Brain microvascular endothelial cell (primary cell): ENCODE measurements at places on chromosomes 3 and 15.

DNA sequence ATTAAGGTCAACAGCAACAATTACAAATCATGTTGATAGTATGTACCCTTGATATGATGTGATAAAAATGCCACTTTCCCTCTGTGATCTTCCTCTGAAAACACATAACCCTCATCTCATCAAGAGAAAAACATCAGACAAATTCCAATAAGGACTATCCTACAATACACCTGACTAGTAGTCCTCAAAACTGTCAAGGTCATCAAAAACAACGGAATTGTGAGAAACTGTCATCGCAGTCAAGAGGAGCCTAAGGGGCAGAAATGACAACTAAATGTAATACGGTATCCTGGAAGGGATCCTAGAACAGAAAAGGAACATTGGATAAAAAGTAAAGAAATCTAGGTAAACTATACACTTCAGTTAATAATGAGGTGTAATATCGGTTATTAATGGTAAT is 59.2 kb downstream of the OSBPL10 start:
- no peak for DNase-seq

- no peak for DNase-seq
Observed at GRCh38 chr3:54783611-54784010, 144.2 kb downstream of the LRTM1 start.

GRCh38 chr15:72358650-72359171 is 17.1 kb downstream of the HEXA start:
- peak; percentile 61 for DNase-seq

DNA sequence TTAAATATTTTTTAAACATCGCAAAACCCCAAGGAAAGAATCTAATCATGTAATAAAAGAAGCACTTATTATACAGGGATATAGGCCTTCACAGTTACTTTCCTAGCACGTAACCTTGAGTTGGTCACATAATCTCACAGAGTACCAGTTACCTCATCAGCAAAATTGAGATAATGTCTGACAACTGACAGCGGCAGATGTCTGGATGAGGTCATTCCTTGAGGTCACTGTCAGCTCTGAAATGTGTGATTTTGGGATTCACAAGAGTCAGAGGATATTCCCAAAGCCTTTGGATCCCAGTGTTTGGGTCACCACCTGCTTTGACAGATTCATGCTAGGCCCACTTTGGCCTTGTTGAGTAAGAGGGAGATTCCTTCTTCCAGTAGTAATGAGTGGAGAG is 151.4 kb upstream of the SEMA6D start:
- no peak for DNase-seq

DNA sequence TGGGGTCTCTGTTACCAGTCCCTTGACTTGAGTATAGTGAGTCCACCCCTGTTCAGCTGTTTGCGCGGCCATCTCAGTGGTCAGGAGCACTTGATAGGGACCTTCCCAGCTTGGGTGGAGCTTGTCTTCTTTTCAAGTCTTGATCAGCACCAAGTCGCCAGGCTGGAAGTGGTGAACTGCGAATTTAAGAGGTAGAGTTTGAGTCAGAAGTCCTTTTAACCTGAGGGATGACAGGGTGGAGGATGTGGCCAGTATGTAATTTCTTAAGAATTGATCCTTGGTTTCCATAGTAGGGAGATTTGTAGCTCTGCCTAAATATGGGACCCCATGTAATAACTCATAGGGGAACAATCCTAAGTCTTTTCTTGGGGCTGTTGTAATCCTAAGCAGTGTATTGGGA is 86.3 kb upstream of the XCR1 start:
- no peak for DNase-seq

DNA sequence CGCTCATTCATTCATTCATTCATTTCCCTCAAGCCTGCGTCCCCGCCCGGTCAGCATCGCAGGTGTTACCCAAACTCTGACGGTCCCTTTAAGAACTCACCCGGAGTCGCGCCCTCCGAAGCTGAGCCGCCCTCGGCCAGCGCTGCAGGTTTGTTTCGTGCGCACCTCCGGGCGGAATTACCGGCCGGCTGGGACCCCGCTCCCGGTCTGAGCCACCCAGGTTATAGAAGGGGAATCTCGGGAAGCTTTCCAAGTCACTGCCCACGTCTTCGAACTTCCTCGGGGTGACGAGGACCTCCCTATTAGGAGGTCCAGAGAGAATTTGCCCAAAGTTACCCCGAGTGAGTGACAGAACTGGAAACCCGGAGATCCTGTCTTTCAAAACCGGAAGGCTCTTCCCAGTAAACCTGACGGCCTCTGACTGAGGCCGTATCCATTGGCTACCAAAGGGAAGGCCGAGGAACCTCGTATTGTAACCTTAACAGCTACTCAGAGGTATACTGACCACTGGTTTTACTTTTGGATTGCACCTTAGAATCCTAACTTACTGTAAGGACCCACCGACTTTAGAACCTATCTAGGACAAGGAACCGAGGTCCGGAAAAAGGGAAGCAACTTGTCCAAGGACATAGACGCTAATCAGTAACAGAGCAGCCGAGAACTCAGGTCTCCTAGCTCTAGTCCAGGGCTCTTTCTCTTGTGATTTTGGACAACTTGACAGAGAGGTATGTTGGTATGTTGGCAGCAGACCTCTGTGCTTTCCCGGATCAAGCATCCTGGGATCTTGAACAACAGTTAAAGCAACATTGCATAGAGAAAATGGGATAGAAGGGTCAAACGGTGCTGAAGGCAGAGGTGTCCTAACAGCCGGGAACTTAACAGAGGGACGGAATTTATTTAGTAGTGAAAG is 788 bp upstream of the DLG1 start:
- DNase-seq, result no peak

DNA sequence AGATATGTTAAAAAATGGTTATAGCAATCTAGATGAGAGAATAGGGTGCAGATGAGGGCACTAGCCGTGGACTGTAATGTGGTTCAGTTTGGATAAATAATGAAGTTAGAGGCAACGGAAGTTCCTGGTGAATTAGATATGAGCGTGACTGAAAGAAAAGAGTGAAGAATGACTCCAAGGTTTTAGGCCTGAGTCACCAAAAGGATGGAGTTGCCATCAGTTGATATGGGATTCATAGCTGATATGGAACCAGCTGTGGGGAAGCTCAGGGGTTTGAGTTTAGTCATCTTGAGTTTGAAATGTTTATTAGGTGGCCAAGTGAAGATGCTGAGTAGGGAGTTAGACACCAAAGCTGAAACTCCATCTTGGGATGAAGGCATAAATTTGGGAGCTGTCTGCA is 66.2 kb downstream of the SSR3 start:
- peak; percentile 68 for DNase-seq

DNA sequence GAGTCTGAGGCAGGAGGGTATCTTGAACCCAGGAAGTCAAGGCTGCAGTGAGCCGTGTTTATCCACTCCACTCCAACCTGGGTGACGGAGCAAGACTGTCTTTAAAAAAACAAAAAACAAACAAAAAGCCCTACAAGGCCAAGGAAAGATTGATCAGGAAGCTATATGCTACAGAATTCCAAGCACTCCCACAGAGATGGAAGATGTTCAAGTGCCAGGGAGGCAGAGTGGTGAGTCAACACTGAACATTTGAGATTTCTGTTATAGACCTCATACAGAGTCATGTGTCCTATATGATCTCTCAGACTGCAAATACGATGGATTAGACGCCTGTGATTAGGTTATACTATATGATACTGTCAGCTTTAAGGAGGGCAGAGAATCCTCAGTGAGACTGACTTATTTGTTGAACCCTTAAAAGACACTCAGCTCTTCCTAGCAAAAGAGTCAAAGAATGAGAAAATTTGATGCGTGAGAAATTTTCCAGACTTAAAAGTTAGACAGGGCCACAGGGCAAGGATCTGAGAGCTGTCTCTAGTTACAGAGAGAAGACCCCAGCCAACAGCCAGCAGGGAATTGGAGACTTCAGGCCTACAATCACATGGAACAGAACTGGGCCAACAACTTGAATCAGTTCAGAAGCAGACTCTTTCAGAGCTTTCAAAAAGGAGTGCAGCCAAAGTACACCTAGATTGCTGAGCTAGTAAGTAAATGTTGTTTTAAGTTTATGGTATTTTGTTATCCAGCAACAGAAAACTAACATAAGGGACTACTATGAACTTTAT is 107.6 kb downstream of the PIK3CB start:
- DNase-seq, result peak; percentile 40

DNA sequence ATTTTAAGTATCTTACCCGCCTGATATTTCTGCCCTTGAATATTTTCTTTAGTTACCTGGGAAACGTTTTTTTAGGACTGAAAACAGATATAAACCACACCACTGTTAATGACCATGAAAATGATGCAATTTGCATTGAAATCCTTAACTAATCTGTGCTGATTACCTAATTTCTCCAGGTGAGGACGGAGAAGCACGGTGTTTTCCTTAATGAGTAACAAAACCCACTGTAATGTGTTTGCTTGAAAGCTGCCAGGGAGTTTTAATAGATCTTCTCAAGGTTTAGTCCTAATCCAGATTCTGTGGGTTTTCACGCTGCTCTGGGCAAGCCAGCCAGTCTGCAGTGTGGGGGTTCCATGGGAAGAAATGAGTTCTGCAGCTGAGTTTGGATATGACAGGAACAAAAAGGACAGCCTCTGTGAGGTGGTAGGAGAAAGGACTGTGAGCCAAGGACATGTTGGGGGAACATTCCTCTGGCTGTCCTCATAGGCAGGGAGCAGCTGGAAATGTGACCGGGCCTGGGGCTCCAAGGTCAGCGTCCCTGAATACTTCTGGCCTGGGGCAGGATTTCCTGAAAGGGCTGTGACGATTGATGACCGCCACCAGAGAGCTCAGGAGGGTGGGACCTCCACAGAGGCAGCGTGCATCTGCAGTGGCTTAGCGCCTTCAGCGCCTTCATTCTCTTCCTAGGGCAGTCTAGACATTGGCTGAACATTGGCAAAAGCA is 18.6 kb downstream of the THSD4 start:
- no peak for DNase-seq

DNA sequence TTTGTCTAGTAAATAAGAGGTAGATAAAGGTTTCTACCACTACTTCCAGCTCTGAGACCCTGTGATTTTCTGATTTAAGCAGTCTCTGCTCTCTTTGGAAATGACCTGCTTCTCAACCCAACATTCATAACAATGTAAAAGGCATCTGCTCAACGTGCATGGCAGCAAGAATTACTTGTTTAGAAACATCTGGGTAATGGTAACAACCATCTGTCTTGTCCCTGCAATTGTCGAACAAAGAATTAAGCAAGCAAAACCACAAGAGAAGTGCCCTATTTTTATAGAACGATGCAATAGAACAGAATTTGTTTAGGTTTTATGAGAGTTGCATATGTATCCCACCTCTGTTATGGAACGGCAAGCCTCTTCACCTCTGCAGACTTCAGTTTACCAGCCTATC is 7.1 kb upstream of the FSIP1 start:
- DNase-seq, result no peak

DNA sequence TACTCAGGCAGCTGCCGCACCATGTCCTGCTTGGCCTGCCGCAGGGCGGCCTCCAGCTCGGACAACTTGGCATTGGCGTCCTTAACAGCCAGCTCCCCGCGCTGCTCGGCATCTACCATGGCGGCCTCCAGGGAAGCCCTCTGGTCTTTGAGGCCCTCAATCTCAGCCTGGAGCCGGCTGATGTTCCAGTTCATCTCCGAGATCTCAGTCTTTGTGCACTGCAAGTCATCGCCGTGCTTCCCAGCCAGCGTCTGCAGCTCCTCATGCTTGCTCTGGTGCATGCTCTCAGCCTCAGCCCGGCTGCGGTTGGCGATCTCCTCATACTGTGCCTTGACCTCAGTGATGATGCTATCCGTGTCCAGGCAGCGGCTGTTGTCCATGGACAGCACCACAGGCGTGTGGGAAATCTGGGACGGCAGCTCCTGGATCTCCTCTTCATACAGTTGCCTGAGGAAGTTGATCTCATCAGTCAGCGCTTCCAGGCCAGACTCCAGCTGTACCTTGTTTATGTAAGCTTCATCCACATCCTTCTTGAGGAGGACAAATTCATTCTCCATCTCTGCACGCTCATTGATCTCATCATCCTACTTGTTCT is 15.5 kb upstream of the PSTPIP1 start:
- peak; percentile 56 for DNase-seq

DNA sequence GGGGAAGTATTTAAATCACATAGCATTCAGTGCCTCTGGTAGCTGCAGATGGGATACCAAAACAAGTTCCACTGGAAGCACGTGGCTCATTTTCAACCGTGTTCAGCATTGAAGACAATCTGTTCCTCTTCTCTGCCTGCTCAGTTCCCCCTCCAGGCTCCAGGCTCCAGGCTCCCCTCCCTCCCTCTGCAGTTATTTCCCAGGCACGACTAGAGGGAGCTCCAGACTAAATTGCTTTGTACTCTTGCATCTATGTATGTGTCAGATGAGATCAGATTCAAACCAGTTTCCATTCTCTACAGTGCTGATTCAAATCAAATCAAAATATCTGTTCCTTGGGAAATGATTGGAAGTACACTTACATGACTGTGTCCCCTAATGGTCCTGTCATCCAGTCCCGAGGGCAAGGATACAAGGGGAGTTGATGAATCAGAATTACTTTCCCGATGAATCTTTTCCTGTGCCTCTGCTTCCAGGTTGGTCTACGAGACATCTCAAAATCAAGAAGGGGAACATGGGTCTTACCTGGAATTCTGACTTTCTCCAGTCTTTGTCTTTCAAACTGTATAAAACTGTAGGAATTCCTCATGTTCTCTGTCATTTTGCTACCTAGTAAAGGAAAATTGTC is 600.5 kb downstream of the EDEM1 start:
- no peak for DNase-seq

GRCh38 chr3:85838921-85839320 is 880.1 kb downstream of the CADM2 start:
- DNase-seq, result no peak

DNA sequence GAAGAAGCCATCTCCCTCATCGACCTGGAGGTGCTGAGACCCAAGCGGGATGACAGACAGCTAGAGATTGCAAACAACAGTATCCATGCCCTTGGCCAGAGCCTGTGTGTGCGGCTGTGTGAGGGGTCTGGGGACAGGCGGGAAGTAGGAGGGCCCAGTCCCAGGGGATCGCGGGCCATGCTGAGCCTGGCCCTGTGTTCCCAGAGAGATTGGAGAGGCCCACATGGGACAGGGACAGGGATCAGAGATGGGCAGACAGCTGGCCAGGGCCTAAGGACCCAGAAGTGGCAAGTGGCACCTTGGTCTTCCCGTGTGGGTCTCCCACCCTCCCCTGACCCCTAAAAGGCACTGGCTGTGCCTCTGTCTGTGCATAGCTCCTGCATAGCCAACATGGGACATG is 10.9 kb upstream of the RHO start:
- no peak for DNase-seq

- no peak for DNase-seq
Observed at GRCh38 chr3:78988324-78988723, 779.5 kb downstream of the ROBO1 start.

DNA sequence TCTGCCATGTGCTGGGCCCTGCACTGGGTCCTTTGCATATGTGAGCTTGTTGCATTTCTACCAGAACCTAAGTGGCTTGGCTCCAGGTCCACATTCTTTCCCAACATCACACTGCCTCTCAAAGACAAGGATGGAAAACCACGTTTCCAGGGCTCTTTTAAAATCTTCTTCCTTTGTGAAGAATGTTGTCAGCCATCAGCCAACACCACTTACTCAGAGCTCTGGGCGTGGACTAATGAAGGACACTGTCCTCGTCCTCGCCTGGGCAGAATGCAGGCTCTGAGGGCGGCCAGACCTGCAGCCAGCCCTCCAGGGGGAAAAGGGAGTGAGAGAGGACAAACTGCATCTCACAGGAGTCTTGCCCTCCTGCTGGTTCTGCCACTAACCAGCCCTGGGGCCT is 49.7 kb downstream of the MAGEF1 start:
- DNase-seq, result no peak
